ENCODE measurements at places on chromosomes 5 and 9. TPM values are rescaled to one million over a fixed set of nuclear protein-coding genes. Genes with fewer than 3 reads are reported as not detected.
A peak's percentile ranks its signal among the peaks of the same experiment; 100 is the strongest.

DNA sequence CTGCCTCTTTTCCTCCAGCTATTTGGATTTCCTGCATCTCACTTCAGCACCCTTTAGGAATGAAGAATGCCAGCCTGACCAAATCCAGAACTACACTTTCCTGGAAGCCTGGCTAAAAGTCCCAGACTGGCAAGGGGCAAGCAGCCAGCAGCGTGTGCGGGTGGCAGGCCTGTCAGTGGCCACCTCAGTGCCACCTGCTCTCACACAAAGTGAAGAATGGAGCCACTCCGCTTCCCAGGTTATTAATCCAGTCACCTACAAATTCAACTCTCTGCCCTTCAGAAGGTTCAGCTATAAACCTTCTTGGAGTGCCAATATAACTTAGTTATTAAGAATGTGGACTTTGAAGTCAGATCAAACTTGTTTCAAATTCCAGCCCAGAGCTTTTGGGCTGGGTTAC, 6.7 kb upstream of the ALDOB start:
- DNase-seq: no peak

- DNase-seq: no peak
Measured at GRCh38 chr5:77853353-77853907, 77.3 kb upstream of the TBCA start.

Gene ZNG1C
- polyA plus RNA-seq: 23.2 TPM

DNA sequence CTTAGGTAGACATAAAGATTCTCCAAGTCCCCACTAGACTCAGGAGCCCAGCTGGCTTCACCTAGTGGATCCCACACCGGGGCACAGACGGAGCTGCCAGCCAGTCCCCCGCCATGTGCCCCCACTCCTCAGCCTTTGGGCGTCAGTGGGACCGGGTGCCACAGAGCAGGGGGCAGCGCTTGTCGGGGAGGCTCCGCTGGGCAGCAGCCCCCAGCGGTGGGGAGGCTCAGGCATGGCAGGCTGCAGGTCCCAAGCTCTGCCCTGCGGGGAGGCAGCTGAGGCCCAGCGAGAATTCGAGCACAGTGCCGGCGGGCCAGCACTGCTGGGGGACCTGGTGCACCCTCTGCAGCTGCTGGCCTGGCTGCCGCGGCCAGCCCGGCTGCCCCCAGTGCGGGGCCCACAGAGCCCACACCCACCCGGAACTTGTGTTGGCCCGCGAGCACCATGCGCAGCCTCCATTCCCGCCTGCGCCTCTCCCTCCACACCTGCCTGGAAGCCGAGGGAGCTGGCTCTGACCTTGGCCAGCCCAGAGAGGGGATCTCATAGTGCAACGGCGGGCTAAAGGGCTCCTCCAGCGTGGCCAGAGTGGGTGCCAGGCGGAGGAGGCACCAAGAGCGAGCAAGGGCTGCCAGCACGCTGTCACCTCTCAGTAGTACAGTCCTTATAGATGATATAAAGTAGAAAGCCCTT, 390.7 kb downstream of the PLK2 start:
- DNase-seq: no peak

Gene WNT8A
- polyA plus RNA-seq: 0.19 TPM

DNA sequence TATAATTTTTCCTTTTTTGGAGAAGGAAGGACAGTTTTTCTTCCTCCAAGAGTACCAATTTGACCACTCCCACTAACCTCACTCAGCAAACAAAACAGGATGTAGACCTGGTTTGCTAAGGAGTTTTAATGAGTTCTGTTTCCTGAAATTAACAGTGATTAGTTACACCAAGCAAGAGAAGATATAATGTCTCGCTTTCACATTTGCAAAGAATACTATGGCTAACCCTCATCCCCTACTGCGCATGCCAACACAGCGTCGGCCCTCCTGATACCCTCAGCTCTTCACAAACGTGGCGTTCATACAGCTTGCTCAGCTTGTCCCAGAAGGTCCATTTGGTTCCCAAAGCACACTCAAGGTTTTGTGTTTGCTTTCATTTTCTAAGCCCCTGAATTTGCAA, 41.9 kb upstream of the IPPK start:
- DNase-seq: no peak

GRCh38 chr5:56853698-56854097, 38.3 kb downstream of the MAP3K1 start:
- DNase-seq: no peak

- DNase-seq: no peak
Measured at GRCh38 chr5:11329679-11330078, 568.6 kb upstream of the DAP start.

Gene FABP6
- 0.30 TPM for polyA plus RNA-seq

- peak; percentile 42 for DNase-seq
Measured at GRCh38 chr5:73902327-73903051, 276.5 kb downstream of the ARHGEF28 start.

DNA sequence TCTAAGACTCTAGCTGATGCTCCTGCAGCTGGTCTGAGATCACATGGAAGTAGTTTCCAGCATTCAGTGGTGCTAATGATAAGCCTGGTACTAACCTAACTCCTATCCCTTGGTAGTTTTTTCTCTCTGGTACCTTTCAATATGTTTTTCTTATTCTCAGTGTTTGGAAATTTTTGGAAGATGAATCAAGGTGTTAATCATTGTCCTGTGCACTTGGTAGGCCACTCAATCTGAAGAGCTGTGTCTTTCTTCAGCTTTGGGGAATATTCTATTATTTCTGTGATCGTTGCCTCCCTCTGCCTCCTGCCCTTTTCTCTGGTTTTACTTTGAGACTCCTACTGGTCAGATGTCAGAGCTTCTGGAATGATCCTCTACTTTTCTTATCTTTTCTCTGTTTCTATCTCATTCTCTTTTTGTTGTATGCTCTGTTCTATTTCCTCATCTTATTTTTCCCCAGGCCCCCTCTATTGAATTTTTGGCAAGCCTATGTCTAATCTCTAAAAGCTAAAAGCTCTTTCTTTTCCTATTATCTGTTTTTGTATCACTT, 136.8 kb downstream of the APBA1 start:
- DNase-seq: no peak

GRCh38 chr9:16627967-16628366, 242.5 kb downstream of the BNC2 start:
- no peak for DNase-seq

DNA sequence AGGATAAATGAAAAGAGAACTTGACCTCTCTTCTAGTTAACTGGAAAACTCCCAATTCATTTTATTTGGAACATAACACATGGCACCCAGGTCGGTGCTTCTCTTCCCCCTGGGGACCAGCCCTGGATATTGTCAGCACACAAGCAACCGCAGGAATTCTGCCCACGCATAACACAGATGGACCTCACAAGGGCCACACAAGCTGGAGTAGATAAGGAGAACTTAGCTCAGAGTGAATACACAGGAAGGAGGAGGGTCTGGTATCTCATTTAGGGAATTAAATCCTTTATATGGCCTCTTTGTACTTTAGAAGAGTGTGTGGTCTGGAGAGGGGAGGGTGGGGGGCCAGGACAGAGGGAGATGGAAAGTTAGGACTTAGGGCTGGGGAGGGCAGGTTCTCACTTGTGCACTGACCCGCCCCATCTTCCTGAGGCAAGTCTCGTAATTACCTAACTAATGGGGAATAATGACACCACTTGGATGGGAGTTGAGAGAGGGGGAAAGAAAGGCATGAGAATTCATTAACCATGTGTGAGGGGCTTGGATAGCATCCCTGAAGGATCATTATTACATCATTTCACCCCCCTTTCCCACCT, 341.2 kb upstream of the WWC1 start:
- DNase-seq: no peak

DNA sequence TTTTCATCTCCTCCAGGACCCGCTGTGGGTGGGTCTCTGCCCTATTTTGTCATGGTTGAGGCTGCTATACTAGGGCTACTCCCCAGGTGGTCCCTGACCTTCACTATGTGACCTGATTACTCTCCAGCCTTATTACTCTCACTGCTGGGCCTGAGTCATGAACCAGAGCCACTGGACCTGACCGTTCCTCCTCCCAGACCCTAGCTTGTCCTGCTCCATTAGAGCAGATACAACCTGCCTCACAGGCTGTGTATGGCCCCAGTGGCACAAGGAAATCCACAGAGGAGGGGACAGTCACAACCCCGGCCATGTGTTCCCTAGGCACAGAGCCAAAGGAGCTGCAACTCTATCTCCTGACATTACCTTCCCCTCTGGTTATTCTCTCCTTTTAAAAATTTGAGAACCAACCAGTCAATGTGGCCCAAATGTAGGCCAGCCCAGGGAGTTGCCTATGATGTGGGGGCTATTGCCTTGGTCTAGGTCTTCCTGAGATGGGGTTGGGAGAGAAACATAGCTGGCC, 96.0 kb upstream of the FSTL4 start:
- no peak for DNase-seq

DNA sequence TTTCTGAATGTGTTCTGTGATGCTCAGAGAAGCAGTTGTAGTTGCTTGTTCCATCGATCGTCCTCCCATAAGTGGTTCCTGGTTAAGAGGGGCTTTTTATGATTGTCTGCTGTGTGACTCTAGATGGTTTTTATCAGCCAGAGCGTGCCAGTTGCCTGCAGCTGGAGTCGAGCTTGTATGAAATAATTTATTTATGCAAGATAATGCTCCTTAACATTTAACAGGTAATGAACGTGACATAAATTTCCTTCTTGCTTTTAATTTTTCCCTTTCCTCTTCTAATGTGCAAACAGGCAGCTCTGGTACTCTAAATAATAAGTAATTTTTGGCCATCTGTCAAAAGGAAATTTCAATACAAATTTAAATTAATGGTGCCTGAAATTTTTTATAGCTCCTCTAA, 84.4 kb downstream of the TLE4 start:
- no peak for DNase-seq

GRCh38 chr9:133893191-133893994, 98.7 kb downstream of the VAV2 start:
- no peak for DNase-seq

Gene PRLR
- polyA plus RNA-seq: 37.3 TPM

DNA sequence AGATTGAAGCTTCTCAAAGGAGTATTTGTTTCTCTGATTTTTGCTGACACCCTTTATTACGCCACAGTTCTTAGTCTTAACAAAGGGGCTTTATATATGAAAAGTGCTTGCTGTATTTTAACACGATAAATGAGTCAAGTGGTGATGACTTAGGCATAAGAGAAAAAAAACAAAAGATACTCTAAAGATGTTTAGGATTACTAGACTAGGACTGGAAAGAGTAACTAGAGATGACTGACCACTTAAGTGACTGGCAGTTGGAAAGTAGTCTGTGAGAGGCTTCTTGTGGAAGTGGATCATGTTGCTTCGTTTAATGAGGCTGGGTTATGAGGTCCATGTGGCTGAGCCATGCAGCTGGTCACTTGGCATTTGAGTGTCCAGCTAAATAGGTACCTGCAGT, 69.4 kb upstream of the ACTBL2 start:
- DNase-seq: no peak

GRCh38 chr9:130110166-130110565, 56.5 kb downstream of the GPR107 start:
- DNase-seq: no peak

Gene IFNB1
- polyA plus RNA-seq: not detected

Data from left renal pelvis (tissue), 4 donors.